ENCODE measurements at places on chromosomes 1 and 21. TPM values are rescaled to one million over a fixed set of nuclear protein-coding genes. Genes with fewer than 3 reads are reported as not detected.

Gene BCAN
- 0.87 TPM for polyA plus RNA-seq

- DNase-seq, result no peak
Measured at GRCh38 chr1:84998642-84999280, 1.8 kb upstream of the MCOLN2 start.

- no peak for DNase-seq
Measured at GRCh38 chr1:209383907-209384709, 199.4 kb upstream of the CAMK1G start.

Gene HOOK1
- polyA plus RNA-seq, result 38.6 TPM

Gene MPL
- polyA plus RNA-seq, result 1.4 TPM

- no peak for DNase-seq
Measured at GRCh38 chr1:211893260-211893659, 62.7 kb upstream of the LPGAT1 start.

Gene PPT1
- 112 TPM for polyA plus RNA-seq

DNA sequence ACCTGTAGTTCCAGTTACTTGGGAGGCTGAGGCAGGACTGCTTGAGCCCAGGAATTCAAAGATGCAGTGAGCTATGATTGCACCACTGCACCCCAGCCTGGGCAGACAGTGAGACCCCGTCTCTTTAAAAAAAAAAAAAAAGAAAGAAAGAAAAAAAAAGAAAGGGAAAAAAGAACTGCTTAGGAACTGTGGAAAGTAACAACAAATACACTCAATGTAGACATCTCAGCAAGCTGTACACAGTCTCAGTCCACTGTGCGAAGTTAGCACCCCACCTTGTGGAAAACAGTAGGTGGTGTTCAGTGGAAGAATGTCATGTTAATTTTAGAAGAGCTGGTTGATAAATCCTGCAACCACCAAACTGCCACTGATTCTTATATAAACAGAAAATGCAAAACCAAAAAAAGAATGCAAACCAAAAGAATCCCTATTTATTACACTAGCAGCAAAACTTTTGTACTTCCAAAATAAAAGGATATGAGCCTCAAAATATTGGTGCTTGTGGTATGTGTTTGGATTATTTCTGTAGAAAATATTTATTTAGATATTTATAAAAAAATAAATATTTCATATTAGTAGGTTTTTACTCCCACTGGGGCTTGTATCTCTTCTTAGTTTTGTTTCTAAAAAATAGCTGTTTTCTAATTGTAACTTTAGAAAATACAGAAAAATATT, 31.1 kb downstream of the ALG14 start:
- DNase-seq, result peak; percentile 87

- DNase-seq, result no peak
Measured at GRCh38 chr1:199815947-199816346, 211.6 kb upstream of the NR5A2 start.

Gene S100A7A
- not detected for polyA plus RNA-seq

DNA sequence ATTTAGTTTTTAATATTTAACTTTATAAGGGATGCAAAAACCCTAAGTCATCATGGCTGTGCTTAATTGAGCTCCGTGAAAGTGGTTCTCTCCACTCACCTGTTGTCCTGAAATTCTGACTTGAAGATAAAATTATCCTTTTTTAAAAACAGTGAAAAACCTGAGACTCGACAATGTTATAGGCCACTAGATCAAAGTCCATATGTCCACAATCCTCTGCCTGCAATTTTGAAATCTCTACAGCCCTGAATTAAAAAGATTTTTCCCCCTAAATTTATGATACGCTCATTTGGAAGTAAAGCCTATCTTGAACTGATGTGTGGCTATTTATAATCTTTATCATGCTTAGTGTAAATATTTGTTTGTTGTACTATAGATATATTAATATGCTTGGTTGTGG, 18.7 kb downstream of the OSBPL9 start:
- DNase-seq, result no peak

DNA sequence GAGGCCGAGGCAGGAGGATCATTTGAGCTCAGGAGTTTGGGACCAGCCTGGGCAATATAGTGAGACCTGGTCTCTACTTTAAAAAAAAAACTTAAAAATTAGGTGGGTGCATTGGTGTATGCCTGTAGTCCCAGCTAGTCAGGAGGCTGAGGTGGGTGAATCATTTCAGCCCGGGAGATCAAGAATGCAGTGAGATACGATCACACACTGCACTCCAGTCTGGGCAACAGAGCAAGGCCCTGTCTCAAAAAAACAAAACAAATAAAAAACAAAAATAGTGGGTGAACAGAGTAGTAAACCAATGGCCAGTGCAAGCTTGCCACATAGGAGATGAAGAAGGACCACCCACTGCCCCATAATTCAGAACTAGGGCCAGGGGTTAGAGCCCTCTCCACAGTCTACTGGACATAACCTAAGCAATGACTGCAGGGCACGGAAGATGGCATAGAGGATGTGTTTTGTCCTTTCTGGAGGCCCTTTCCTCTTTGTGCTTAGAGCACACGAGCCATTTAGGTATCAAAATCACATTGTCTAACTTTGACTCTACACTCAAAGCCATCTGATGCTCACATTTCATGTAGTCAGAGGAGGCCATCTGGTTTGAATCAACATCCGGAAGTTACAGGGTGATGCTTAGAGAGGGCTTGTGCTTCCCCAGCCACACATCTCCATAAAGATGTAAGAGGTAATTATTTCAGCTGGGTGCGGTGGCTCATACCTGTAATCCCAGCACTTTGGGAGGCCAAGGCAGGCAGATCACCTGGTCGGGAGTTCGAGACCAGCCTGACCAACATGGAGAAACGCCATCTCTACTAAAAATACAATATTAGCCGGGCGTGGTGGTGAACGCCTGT, 12.6 kb downstream of the CD2 start:
- DNase-seq, result no peak

- no peak for DNase-seq
Measured at GRCh38 chr1:203668401-203668800, 41.8 kb downstream of the ATP2B4 start.

GRCh38 chr1:42319128-42319851, 15.7 kb downstream of the FOXJ3 start:
- DNase-seq, result peak; percentile 33

Gene FAM110D
- 1.2 TPM for polyA plus RNA-seq

DNA sequence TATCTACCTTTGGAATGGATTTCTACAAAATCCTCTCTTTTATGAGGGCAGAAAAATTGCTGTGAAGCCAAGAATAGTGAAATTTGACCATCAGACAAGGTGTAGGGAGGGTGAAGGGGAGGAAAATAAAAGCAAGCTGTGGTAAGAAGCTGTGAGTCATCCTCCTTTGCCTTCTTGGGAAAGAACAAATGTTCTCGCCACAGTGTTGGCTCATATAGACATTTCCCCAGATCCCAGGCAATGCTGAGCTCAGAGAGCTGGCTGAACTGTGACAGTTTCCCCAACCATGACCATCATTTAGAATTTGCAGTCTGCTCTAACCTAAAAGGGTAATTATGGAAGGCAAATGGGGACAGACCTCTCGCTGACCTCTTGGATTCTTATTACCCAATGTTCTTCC, 235.4 kb downstream of the PBX1 start:
- DNase-seq, result no peak
